ENCODE measurements at places on chromosomes 3 and 15.

GRCh38 chr15:52318729-52319500 lies 23.3 kb upstream of the MYO5C start:
- no peak for DNase-seq

DNA sequence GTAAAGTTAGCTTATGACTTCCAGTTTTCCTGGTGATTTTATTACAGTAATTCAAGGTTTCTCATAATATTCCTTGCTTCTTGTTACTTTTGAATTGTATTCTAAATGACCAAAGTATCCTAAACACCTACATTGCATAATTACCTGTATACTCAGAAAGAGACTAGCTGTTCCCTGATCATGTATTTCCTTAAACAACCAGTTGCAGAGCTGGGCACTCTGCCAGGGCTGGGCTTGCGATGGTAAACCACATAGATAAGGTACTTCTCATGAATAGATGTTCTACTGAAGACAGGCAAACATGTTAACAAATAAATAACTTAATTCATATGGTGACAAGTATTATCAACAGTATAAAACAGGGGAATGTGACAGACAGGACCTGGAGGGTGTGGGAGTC lies 142.3 kb upstream of the WNT5A start:
- DNase-seq = no peak

GRCh38 chr3:143002083-143002712 lies 828 bp downstream of the U2SURP start:
- DNase-seq = no peak

DNA sequence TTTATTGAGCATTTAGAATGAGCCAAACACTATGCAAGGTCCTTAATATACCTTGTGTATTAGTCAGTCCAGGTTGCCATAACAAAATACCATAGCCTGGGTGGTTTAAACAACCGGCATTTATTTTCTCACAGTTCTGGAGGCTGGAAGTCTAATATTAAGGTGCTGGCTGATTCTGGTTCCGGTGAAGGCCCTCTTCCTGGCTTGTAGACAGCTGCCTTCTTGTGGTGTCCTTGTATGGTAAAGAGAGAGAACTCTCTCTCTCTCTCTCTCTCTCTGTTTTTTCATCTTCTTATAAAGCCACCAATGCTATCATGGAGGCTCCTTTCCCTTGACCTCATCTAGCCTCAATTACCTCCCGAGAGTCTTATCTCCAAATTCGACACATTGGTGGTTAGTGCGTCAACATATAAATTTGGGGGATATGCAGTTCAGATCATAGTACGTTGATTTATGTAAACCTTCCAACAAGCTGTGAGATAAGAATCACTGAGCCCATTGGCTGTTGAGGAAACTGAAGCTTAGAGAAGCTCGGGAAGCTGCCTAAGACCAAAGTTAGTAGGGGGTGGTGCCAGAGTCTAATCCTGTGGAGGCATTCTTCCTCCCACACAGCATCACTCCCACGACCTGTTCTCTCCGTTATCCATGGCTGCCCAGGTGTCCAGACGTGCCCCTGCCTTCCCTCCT lies 298.0 kb upstream of the PROK2 start:
- DNase-seq = no peak

DNA sequence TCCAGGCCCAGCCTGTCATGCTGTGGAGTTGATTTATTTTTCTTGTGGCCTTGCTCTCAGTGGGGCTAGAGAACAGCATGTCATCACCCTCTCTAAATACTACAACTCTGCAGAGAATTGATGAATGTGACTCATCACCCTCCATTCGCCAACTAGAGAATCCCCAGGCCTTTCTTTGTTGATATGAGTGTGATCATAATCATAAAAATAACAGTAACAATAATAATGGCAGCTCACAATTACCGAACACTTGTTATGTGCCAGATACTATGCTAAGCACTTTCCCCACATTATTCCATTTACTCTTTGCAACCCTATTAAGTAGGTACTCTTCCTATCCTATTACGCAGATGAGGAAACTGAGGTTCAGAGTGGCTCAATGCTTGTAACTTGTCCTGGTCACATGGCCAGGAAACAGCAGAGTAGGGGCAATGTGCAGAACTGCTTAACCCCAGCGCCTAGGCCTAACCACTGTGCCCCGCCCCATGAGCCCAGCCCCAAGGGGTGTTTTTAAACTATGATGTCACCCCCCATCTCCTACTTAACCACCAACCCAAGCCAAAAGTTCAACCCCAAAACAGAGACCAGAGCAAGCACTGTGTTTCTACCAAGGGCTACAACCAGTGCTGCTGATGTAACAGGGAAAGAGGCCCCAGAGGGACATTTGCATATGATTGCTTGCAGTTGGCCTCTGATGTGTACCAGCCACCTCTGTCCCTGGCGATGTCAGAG lies 104.5 kb downstream of the ADCY5 start:
- DNase-seq = peak; percentile 37

DNA sequence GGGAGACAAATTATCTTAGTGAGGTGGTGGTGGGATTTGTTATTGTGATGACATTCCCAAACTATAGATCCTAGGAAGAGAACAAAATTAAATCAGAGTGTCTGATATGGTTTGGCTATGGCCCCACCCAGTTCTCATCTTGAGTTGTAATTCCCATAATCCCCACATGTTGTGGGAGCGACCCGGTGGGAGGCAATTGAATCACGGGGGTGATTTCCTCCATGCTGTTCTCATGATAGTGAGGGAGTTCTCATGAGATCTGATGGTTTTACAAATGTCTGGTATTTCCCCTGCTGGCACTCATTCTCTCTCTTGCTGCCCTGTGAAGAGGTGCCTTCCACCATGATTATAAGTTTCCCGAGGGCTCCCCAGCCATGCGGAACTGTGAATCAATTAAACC lies 62.0 kb downstream of the RPL22L1 start:
- DNase-seq = no peak

GRCh38 chr15:80010131-80010673 lies 39.2 kb upstream of the BCL2A1 start:
- DNase-seq = no peak
